ENCODE measurements at places on chromosomes 16 and 17.

GRCh38 chr17:75241143-75241430 is 20.3 kb downstream of the GGA3 start:
- DNase-seq: no peak

DNA sequence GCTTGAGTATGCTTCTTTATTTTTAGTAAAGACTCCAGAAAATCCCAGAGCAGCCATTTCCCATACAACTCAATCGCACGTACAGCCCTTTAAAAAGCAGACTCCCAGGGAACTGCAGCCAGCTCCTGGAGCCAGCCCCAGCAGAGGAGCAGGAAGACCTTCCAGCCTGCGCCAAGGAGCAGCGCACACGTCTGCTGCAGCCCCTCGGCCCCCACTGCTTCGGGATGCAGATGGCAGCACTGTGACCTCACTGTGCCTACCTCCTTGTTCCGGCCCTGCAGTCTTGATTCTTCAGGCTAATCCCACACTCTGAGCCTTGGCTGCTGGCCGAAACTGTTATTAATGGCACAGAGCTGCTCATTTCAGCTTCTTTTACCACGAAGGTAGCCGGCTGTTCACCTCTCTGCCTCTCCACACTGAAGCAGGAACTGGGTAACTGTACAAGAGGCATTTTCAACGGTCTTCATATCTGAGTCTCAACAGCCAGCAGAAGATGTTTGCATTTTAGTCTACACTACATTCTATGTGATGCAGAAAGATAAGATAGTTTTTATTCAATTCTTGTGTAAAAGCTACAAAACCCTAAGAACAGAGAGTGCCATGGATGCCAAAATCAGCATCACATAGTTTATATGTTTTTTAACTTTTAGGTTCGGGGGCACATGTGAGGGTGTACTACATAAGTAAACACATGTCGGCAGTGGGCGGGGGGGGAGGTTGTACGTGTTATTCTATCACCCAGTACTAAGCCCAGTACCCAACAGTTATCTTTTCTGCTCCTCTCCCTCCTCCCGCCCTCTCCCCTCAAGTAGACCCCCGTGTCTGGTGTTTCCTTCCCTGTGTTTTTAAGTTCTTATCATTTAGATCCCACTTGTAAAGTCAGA is 130.9 kb downstream of the ANKRD11 start:
- DNase-seq: no peak

DNA sequence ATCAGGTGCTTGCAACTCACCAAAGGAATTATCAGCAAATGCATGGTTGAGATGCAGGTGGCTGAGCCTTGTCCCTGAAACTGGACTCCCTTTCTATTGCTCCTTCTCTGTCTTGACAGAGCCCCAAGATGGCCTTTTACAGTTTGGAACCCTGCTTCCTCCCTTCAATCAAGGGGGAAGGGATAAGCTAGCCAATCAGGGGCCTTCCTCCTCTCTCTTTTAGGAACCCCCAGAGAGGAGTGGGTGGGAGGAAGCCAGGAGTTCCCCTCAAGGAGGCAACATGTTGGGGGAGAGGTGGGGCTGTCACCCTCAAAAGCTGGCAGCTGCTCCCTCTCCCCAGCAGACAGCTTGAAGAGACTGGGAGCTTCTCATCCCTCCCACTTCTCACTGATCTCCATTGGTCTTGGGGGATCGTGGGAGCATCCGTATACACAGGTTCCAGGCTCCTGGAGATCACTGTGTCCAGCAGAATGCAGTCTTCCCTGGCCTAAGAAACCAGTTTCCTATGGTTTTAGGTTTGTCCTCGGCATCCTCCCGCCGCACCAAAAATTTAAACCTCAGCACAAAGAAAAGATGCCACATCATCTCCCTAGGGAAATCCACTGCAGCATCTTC is 7.2 kb downstream of the RASL10B start:
- no peak for DNase-seq

GRCh38 chr17:6340708-6341107 is 94.2 kb downstream of the AIPL1 start:
- DNase-seq: no peak

- DNase-seq: no peak
Measured at GRCh38 chr17:38654411-38655398, 20.1 kb downstream of the EPOP start.

DNA sequence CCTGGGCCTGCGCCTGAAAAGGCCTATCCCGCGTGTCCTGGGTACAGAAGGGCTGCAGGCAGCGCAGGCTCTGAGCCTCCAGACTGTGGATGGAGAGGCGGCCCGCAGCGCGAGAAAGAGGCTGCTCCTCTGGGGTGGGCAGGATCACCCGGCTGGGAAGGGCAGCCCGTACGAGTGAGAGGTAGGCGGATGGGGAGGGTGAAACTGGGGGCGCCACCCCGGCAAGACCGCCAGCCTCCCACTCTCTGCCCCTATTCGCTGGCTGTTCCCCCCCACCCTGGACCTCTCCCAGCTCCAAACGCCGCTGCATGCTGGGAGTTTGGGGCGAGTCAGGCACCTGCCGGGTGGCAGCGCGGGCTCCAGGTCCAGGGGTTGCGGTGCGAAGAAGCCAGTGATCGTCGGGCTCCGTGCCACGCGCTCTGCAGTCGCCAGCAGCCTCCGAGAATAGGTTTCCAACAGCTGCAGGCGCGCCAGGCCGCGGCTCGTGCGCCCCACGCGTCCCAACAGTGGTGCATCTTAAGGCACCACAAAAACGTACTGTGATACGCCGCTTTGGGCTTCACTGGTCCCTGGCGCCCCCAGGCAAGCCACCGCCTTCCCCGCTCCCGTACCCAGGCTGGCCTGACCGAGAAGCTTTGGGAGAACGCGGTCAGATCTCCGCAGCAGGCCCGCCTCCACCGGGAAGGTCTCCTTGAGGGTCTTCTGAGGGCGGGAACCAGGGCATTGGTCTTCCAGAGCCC is 1.1 kb downstream of the NOXO1 start:
- DNase-seq: no peak

GRCh38 chr16:77408607-77409006 is 26.2 kb downstream of the ADAMTS18 start:
- DNase-seq: no peak

GRCh38 chr17:33390479-33391176 is 97.5 kb upstream of the ASIC2 start:
- no peak for DNase-seq

DNA sequence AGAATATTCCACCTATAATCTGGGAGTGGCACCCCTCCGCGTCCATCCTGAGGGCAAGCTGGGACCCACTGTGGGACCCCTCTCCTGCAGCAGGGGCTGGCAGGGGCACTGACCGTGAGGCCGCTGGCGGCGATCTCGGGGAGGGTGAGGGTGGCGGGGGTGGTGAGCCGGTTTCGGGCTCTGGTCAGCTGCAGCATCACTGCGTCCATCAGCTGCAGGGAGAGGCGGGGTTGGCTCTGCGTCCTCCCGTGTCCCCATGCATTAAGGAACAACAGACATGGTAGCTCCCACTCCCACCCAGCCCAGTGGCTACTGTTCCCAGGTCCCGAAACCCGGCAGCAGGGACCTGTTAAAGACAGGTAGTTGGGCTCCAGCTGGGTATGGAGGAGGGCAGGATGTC is 3.3 kb downstream of the SMIM22 start:
- no peak for DNase-seq

- DNase-seq: no peak
Measured at GRCh38 chr17:78939615-78940014, 14.4 kb upstream of the TIMP2 start.

DNA sequence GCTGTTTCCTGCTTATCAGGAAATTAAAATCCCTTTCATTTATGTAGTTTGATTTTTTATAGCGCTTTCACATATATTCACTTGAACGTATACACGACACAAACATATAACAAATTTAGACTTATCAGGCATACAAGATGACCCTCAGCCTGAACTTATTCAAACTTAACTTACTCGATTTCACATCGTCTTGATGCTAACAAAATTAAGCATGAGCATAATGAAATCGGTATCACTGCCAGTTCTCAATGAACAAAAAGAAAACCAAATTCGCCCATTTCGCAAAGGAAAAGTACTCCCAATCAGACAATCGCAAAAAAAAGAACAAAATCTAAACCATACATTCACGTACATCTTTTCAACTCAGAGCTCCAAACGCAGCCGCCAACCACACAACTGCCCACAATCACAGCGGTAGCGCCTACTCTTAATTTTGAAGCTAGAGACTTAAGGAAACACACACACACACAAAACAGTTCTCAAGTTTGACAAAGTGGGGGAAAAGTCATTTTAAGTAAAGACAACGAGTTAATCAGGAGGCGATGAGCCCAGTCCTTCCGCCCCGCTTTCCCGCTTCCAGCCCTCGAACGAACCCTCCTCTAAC is 1.1 kb downstream of the GJC1 start:
- DNase-seq: no peak

- no peak for DNase-seq
Measured at GRCh38 chr16:89426736-89427530, 63.4 kb downstream of the ANKRD11 start.

- DNase-seq: peak; percentile 74
Measured at GRCh38 chr16:11915114-11915643, 577 bp downstream of the GSPT1 start.

- DNase-seq: no peak
Measured at GRCh38 chr17:46862949-46863348, 11.6 kb downstream of the WNT9B start.

- peak; percentile 60 for DNase-seq
Measured at GRCh38 chr17:78130437-78131101, at the start of gene TMC8. Gene TMC8 (plus strand): TSS chr17:78130771. CDS start chr17:78131589, 818 bp downstream.

DNA sequence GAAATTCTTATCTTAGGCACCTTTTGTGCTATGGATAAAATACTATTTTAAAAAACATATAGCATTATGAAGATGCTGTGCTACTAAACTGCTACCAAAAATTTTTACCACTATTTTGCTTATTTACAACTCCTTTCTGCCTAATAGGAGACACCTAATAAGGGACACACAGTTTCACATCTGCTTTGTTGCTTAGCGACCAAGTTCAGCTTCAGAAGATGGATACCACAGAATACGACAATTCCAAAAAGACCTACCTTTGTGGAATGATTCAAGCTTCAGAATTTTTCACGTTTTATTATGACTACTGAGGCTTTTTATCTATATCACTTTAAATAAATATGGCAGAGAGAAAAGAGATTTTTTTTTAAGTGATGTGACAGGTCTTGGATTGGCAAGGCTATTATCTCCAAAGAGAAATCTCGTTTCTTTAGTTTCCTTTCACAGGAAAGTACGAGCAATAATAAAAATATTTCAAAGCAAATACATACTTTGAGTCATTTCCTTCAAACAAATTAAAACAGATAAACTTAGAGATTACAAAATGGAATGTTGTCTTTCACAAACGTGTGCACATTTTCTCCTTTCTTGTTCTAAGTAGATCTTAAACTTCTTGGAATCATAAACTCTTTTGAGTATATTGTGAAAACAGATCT is 35.4 kb downstream of the SPAG9 start:
- no peak for DNase-seq

DNA sequence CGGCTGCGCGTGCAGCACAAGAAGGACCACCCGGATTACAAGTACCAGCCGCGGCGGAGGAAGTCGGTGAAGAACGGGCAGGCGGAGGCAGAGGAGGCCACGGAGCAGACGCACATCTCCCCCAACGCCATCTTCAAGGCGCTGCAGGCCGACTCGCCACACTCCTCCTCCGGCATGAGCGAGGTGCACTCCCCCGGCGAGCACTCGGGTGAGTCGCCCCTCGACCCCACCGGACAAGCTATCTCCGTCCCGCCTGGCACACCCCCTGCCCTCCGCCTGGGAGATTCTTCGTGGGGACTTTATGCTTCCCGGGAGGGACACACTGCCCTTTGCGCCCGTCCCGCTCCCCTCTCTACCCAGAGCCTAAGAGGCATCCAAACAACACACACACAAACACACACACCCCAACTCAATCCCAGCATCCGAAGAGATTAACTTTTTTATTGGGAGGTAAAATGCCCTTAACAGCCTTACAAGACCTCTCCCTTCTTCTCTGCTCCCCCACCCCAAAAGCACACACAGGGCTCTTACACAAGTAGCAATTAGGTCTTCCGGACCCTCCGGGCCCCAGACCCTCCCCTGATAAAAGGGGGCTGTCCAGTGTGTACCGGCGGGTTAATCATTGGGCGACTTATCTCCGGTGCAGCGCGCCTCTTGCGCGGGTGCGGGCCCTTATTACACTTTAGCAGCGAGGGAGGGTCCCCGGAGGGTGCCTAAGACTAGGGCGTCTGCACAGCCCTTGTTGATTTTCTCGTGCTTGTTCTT is 2.1 kb downstream of the SOX9 start:
- DNase-seq: no peak

GRCh38 chr17:35432176-35433074 is at the start of gene SLFN12:
Gene SLFN12 (minus strand): TSS chr17:35432500. CDS start chr17:35423028, 9,472 bp downstream.
- DNase-seq: peak; percentile 83

GRCh38 chr17:60231691-60232090 is 81.9 kb downstream of the CA4 start:
- DNase-seq: no peak

DNA sequence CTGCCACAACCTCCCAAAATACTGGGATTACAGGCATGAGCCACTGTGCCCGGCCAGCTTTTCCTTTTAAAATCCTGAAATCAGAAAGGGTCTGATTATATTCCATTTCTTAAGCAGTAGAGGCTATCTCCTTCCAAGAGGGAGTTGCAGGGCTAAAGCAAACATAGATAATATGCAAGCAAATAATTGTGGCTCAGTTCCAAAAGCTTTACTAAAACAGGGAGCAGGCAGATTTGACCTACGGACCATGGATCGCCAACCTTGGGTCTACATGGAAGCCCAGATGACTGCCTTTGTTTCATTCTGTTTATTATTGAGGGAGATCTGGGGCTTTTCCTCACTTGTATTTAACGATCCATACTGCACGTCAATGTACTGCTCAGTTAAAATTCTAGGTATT is 38.5 kb downstream of the CLEC3A start:
- DNase-seq: no peak

- DNase-seq: peak; percentile 96
Measured at GRCh38 chr17:74569020-74570003, 2.0 kb upstream of the CD300H start.

GRCh38 chr17:4945176-4945943 is 3.0 kb downstream of the PFN1 start:
- peak; percentile 86 for DNase-seq

DNA sequence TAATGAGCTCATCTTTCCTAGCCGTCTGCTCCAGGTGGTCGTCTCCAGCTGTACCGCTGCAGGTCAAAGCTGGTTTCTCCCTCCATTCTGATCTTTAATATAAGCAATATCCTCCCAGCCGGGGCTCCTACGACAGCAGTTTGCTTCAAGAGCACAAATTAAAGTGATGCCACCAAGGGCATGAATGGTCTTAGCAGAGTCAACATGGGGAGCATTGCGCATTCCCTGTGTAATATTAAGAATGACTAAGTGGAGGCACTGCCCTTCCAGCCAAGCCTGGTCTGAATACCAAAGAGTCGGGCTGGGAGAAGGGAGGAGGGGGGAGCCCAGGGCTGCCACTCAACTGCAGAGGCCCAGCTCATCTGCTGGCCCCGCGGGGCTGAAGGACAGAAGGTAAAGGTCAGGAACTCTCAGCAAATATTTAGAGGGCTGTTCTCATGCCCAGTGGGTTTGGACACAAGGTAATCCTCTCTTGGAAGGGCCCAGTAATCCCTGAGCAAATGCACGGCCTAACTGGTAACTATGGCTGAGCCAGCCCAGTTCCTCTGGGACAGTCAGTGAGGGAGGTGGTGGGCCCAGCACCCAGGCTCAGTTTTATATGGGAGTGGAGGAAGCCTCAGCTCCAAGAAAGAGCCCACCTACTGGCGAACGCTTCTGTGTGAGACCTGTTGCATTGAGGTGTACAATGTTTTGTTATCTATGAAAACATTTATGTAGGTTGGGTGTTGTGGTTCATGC is 121.2 kb downstream of the IRX3 start:
- DNase-seq: no peak
